Activated naive CD4-positive, alpha-beta T cell treated with anti-CD3 and anti-CD28 coated beads, Interleukin-2, amount 50 U/mL, for 16 hours (primary cell): ENCODE measurements at places on chromosomes 13 and 19.

DNA sequence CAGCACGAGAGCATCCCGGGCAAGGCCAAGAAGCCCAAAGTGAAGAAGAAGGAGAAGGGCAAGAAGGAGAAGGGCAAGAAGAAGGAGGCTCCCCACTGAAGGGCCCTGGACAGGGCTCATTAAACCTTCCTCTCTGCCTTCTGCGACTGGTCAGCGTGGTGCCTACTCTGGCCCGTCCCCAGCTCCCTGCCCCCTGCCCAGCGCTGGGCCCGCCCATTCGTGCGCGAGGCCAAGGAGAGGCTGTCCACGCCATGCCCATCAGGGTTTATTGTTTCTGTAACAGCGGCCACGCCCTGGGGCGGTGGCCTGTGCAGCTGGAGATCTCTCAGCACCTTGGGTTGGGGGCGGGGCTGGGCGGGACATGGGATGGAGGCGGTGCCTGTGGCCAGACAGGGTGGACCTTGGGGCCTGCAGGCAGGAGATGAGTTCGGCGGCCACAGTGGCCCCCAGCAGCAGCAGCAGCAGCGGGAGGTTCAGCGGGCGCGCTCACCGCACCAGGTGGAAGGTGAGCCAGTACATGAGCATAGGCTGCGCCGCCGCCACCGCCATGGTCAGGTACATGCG lies 897 bp downstream of the C19orf33 start:
- no peak for DNase-seq

DNA sequence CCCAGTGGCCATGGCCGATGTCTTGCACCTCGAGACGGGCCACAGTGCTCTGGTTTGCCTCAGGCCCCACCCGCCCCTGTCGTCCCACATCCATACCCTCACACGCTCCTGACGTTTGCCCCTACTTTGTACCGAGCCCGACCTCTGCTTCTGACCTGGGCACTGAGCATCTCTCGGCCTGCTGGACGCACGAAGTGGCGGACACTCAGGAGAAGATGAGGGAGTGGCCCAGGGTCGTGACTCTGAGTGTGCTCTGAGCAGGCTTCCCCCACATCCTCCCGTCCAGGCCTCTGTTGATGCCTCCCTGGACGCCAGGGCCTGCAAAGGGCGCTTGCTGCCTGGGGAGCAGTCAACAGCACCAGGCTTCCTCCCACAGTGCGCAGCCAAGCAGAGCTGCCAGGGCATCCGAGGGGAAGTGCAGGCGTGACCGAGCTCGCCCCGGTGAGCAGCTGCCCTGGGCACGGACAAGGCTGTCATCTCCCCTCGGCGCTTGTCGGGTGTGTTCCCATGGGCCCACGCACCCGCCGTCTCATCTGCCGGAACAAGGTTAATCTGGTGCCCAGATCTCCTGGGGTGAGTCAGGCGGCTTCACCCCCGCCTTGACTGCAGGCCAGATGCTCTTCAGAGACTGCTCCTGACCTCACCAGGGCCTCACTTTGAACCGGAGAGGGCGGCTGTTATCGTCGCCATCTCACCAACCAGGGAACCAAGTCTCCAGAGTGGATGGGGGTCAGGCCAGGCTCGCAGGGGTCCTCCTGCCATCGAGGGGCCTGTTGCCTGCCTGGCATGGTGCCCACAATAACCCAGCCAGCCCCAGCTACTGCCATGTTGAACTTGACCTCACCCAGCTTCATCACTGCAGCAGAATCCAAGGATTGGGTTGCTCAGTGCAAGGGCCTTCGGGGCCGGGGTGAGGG lies 27.2 kb downstream of the COMP start:
- DNase-seq: no peak

GRCh38 chr19:48986211-48986610 lies 6.9 kb downstream of the GYS1 start:
- no peak for DNase-seq

GRCh38 chr19:8457209-8457608 lies 12.4 kb downstream of the HNRNPM start:
- DNase-seq: no peak

- no peak for DNase-seq
These were observed 28.9 kb upstream of the CACTIN start for GRCh38 chr19:3655402-3656072.

DNA sequence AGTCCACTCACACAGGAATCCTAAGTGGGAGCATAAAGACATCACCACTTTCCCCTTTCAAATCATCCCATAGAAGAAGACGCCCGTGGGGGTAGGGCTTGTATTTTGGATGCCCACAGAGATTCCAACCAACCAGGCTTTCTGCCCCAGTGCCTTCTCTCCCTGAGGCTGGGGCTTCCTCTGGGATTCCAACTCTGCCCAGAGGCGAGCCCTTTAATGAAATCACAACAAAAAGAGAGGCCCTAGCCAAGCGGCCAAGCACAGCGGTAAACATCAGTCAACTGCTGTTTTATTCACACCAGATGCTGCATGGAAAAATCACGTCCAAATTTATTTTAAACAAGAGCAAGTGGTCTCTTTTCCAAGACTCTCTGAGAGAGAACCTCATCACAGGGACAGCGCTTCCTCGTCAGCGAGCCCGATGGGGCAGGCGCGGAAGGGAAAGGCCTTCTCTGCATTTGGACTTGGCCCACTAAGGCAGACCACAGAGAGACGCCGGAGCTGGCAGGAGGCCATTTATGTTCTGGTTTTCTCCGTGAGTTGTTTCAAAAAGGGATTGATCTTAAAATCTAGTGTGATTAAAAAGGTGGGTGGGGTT lies 31.5 kb downstream of the ADPRHL1 start:
- DNase-seq: no peak

DNA sequence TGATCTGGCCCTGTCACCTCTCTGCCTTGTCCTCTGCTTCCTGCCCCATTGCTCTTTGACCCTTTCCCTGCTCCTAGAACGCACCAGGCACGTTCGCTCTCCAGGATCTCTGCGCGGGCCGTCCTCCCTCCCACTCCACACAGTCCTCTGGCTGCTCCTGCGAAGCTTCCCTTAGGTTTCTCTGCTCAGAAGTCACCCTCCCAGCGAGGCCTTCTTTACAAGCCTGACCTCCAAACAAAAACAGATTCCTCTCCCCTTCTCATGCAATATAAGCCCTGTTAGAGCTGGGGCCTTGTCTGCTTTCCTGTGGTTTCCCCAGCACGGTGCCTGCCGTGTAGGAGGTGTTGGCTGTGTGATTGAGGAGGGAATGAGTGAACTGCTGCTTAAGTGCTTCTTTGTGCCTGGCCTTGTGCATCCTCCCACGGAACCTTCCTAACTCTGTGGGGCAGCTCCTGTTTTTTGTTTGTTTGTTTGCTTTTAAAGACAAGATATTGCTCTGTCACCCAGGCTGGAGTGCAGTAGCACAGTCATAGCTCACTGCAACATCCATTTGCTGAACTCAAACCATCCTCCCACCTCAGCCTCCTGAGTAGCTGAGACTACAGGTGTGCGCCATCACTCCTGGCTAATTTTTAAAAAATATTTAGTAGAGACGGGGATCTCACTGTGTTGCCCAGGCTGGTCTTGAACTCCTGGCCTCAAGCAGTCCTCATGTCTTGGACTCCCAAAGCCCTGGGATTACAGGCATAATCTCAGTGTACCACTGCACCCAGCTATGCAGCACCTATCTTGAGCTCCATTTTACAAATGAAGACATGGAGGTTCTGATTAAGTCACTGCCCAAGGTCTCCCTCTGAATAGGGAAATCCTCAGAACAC lies 82.0 kb downstream of the SIPA1L3 start:
- no peak for DNase-seq

- no peak for DNase-seq
These were observed 20.7 kb downstream of the COLGALT1 start for GRCh38 chr19:17575871-17576757.

GRCh38 chr19:15769586-15769985 lies 17.9 kb upstream of the OR10H5 start:
- no peak for DNase-seq
